ENCODE measurements at places on chromosomes 2 and 18.

GRCh38 chr2:197215748-197216360 lies 94.7 kb downstream of the ANKRD44 start:
- no peak for DNase-seq

DNA sequence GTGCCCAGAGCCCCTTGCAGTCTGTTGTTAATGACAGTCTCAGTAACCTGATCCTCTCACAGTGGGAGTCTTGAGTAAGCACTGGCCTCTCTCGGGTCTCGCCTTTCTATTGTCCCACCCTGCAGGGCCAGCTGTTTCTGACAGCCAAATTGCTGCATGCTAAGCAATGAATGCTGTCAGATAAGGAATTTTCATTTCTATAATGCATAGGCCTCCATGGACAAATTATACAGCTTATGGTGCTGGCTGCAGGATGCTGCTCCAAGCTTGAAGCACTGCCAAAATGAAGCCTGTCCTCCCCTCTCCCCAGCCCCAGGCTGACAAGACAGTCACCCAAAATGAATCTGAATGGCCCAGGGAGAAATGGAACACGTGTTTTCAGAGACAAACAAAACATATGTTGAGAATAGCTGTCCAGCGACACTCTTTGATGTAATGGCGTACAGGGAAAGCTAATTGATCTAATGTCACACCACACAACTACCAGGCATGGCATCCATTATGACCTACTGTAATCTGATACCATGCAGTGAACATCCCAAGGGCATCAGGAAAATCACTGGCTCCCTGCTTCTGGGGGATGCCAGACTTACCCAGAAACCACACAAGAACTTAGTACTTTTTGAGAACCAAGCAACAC lies 36.8 kb downstream of the ACVR1 start:
- DNase-seq: no peak

GRCh38 chr2:134493797-134494196 lies 225.0 kb downstream of the TMEM163 start:
- no peak for DNase-seq

GRCh38 chr18:43079422-43079821 lies 36.1 kb downstream of the RIT2 start:
- DNase-seq: no peak

DNA sequence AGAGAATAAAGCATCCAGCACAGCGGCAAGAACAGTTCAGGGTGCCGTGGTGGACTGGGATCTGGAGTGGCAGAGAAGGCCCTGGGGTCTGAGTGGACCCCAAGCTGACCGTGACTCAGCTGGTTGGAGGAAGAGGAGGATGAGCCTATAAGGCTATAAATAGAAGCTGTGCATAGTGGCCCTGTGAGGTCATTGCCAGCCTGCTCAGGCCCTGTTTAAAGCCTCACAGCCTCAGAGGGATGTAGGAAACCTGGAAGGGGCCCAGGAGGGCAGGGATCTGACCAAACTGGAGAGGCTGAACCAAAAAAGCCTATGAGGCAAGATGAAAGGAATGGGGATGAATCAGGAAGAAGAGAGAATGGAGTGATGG lies 11.3 kb upstream of the DES start:
- no peak for DNase-seq

DNA sequence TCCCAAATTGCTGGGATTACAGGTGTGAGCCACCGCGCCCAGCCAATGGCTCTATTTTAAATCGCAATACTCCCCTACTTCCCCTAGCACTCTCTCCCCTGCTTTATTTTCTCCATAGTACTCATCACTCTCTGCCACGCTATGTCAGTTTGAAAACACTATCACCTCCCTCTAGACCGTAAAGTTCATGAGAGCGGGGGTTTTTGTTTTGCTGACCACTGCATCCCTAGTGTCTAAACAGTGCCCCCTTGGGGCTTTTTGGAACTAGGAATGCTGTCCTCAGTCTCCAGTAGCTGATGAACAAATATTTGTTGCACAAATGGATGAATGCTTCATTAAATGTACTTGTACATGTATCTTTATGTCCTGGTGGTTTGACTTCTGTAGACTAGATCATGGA lies 44.1 kb downstream of the ATOH8 start:
- no peak for DNase-seq

- no peak for DNase-seq
Measured at GRCh38 chr18:31243740-31244512, 74.0 kb upstream of the DSG1 start.

GRCh38 chr18:1133541-1133940 lies 228.9 kb downstream of the ADCYAP1 start:
- no peak for DNase-seq

DNA sequence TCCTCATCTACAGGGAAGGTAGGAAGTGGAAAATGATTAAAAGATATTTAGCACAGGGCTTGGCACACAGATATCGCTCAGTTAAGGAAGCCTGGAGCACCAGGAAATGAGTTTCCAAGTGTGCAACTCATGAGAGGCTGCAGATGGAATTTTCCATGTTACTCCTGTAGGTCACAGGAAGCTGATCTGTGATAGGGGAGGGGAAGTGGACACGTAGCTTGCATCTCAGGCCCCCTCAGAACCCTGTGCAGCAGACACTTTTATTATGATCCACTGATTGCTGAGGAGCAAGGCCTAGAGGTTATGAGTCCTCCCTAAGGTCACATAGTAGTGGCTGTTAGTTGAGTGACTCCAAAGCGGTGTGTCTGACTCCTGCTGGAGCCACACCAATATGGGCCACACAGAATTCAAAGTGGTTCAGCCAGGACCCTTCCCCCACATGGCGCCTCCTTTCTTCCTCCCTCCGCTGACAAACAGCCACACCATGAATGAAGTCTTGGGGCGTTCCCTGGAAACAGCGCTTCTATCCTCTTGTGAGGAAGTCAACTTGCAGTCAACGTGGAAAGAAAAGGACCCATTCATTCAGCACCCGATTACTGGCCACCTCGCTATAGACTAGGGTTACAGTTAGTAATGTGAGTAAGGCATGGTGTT lies 21.5 kb downstream of the DYSF start:
- DNase-seq: no peak

DNA sequence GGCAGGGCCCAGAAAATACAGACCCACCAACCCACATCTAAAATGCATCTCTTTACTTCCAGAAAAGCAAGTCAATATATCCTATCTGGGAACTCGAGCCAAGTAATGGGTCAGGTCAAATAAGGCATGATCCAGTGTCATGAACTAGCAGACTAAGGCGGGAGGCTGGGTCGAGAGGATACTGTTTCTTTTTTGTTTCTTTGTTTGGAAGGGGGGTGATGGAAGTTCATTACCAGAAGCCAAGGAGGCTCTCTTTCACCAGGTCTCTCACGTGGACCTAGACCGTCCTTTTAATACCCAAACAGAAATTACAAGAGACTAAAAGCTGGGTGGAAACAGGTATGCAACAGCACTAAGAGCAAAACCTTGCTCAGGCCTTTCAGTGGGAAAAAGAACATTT lies 108.3 kb downstream of the HDAC4 start:
- DNase-seq: no peak

DNA sequence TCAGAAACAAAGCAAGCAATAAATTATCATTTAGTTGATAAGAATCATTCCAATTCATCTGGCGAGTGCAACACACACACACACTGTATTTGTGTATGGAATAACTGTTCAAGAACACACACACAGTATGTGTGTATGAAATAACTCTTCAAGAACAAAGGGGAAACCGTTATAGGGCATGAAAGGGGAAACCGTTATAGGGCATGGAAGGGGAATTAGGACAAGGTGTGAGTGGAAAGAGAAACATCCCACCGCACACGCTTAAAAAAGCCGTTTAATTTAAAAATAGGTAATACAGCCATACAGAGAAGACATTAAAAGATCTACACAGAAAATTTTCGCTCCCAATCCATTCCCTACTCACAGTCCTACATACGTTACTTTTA lies 607 bp upstream of the TSN start:
- no peak for DNase-seq

- no peak for DNase-seq
Measured at GRCh38 chr2:75573145-75573878, 12.6 kb upstream of the EVA1A start.

DNA sequence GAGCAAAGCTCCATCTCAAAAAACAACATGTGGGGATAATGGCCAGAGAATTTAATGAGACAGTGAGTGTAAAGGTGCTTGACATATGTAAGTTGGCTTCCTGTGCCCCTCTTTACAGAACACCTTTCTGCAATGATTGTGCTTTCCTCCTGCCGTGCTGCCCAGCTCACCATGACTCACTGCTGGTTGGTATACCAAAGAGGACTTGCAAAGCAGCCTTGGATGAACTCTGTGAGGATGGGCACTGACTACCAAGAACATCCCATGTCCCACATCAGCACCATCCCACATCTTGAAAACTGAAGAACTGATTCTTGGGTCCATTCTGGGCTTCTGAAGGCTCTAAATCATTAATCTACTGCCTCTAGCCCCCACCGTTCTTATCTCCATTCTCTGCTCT lies 52.2 kb downstream of the NGEF start:
- DNase-seq: no peak

- no peak for DNase-seq
Measured at GRCh38 chr18:58392324-58393000, 236.4 kb downstream of the ALPK2 start.

- no peak for DNase-seq
Measured at GRCh38 chr2:671072-671471, 6.1 kb downstream of the TMEM18 start.

GRCh38 chr2:96869281-96869821 lies 529 bp downstream of the SEMA4C start:
- no peak for DNase-seq

- no peak for DNase-seq
Measured at GRCh38 chr18:44816477-44816876, 135.8 kb downstream of the SETBP1 start.

GRCh38 chr18:74066018-74066417 lies 81.6 kb downstream of the FBXO15 start:
- no peak for DNase-seq

DNA sequence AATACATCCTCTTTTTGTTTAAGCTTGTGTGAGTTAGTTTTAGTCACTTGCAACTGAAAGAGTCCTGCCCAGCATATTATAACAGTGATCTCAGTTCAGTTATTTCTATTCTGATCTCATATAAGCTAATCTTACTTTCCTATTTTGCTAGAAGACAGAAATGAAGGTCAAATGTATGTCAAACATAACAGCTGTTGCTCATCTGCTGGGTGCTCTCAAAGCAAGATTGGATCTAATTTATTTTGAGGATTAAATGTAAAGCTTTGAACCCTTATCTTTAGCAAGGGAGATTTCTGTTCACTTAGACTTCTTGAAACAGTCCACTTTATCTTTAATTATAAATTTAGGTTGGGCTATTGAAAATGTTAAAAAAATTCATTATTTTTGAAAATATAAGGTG lies 31.2 kb downstream of the CRYGD start:
- DNase-seq: no peak

- DNase-seq: no peak
Measured at GRCh38 chr2:179694963-179695362, 166.4 kb downstream of the ZNF385B start.

DNA sequence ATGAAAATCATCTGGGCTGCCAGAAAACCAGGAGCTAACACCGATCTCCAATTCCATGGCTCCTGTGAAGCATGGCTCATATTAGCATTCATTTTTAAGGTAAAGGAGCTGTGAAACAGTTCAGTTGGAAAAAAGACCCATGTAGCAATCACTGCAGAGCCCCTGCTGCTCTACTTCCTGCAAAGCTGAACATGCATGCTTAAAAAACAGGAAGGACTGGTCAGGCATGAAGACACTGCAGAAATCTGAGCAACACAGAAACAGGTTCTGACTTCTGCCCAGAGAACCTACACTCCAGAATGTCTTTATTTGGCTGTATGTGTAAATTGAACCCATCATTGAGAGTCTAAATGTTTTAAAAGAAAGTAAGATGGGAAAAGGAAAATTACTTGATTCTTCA lies 950.6 kb downstream of the DCDC2C start:
- DNase-seq: no peak

- DNase-seq: no peak
Measured at GRCh38 chr2:240347949-240348500, 87.4 kb upstream of the GPC1 start.

GRCh38 chr2:51165534-51166260 lies 133.8 kb upstream of the NRXN1 start:
- DNase-seq: no peak

GRCh38 chr2:95158441-95158840 lies 1.2 kb downstream of the ZNF514 start:
- DNase-seq: no peak

- DNase-seq: no peak
Measured at GRCh38 chr2:80302001-80302313, 2.6 kb downstream of the LRRTM1 start.

- DNase-seq: no peak
Measured at GRCh38 chr2:190052307-190052706, 10.2 kb downstream of the MSTN start.

DNA sequence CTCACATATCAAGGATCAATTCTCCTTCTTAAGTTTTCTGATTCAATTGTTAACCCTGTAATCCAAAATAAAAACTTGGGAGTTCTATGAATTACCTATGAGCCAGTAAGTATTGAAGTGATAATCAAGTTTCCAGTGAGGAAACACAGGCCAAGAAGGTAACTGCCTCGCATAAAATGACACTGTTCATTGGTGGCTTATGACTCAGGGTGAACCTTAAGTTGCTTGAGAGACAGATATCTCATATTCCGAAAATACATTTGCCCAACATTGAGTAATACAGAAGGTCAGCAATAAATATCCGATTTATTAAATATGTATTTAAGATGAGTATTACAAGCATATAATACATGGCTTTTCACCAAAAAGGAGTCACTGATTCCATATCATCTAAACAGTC lies 31.9 kb downstream of the PSME4 start:
- DNase-seq: no peak

DNA sequence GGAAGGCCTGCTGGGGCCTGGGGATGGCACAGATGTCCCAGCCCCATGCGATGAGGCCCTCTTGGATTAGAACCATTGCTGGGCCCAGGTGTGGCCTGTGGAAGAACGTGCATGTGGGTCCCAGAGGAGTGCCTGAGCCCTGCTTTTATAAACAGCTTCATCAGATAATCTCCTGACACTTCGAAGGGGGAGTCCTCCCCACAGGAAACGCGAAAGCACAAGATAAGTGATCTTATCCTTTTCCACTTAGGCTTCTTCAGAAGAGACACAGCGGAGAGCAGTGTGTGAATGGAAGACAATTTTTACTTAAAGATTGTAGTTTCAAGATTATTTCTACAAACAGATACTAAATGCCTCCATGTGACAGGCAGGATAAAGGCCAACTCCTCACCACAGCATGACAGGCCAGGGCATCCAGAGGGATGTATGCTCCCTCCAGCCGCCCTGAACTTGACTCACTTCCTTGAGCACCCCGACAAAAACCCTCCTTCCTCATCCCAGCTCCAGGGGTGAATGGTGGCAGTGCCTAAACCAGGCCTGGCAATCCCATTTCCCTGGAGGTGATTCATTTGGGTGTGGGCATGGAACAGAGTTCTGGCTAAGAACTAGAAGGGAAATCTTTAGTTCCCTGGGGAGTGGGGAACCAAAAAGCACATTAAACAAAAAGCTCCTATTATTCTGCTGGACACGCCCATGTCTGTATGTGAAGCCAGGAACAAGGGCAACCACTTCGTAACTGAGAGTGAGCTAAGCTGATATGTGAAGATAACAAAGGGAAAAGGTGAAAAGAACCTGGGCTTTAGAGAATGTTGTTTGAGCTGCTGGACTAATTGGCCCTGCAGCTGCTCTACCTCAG lies 56.2 kb upstream of the TMEM163 start:
- DNase-seq: no peak

GRCh38 chr2:152058655-152059054 lies 40.2 kb downstream of the CACNB4 start:
- DNase-seq: no peak

All from stimulated activated CD4-positive, alpha-beta T cell treated with anti-CD3 and anti-CD28 coated beads, Interleukin-2, amount 100 ng/mL, for 48 hours (primary cell).